ENCODE measurements at places on chromosomes 6 and 20.

- DNase-seq, result no peak
These were observed 597.0 kb downstream of the EYS start for GRCh38 chr6:65110031-65110430.

GRCh38 chr6:20943040-20943627, 408.9 kb downstream of the CDKAL1 start:
- no peak for DNase-seq

DNA sequence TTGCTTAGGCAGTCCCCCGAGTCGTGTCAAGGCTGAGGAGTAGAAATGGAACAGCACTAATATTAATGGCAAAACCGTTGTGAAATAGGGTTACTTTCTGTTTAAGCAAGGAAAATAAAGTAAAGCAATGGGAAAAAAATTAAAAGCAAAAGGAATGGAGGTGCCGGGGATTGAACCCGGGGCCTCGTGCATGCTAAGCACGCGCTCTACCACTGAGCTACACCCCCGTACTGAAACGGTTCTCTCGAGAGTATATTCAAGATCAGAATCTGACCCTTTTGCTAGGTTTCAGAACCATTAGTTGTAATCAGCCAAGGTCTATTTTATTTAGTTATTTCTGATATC, 85.5 kb downstream of the TRIM27 start:
- peak; percentile 55 for DNase-seq

DNA sequence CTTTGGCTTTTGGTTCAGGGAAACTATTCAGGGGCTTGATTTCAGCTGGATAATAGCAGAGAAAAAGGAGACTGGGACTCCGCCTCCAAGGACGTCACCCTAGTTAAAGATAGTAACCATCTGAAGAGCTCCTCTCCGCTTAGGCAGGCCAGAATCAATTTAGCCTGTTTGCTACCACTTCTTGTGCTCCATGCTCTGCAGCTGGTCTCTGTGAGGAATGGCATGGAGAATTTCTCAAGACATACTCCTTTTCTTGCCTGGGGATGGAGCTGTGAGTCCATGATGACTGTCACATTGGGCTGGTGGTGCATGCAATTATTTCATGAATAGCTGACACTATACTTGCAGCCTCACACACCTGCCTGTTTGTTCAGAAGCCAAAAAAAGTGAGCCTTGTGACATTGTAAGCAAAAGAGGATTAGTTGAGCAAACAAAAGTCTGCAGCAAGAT, 61.4 kb downstream of the TXLNB start:
- DNase-seq, result peak; percentile 78

- no peak for DNase-seq
These were observed 45.9 kb downstream of the NOL4L start for GRCh38 chr20:32539026-32539816.

GRCh38 chr20:46047821-46048220, 18.8 kb downstream of the SLC12A5 start:
- no peak for DNase-seq

All from NCI-H1436 treated with DMSO at 0.1 percent for 48 hours (cell line).